Breast epithelium (tissue), 4 donors: ENCODE measurements at places on chromosomes 1 and 21.
A peak's percentile ranks its signal among the peaks of the same experiment; 100 is the strongest.

- no peak for DNase-seq
Observed at GRCh38 chr21:37527103-37527502, 160.5 kb downstream of the DYRK1A start.

GRCh38 chr1:226201029-226201593 is 14.6 kb upstream of the ACBD3 start:
- DNase-seq = no peak

DNA sequence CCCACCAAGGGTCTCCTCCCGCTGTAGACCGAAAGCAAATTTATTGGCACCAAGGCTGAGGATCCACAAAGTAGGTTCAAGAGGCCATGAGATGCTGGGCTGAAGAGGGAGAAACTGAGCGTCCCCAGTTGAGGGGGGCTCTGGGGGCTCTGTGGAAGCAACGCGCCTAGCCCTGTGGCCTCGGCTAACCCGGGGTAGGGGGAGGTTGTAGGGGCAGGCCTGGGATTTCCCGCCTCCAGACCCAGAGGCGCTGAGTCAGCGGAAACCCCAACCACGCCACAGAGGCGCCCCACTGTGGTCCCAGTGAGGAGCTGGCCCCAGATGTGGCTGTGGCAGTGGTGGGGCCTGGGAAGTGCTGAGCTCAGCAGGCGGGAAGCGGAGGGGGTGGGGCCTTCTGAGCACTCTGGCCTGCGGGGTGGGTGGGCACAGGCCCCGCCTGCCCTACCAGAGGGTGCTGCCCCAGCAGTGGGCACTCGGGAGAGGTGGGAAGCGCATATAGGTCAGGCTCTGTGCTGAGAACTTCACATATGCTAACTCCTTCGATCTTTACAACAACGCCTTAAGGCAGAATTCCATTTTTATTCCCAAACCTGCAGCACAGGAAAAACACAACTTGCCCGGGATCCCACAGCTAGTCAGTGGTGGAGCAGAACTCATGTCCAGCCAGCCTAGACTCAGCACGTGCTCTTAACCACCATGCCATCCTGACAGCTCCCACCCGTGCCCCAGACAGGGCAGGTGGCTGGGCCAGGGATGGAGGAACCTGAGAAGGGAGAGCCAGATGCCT is 1.5 kb upstream of the COL16A1 start:
- DNase-seq = peak; percentile 32

DNA sequence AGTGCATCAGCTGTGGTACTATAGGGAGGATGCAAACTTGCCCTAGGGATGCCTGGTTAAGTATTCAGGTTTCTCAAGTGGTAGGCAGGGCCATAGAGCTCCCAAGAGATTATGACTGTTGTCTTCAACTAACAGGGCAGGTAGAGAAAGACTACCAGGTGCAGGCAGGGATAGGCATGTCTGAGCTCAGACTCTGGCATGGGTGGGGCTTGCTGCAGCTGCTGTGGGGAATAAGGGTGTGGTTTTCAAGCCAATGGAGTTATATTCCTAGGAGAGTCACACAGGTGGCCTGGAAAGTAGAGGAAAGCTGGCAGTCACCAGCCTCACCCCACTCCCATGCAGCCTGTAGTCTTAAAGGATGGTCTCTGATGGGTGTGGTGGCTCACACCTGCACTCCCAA is 673.4 kb upstream of the ADGRL4 start:
- DNase-seq = no peak

DNA sequence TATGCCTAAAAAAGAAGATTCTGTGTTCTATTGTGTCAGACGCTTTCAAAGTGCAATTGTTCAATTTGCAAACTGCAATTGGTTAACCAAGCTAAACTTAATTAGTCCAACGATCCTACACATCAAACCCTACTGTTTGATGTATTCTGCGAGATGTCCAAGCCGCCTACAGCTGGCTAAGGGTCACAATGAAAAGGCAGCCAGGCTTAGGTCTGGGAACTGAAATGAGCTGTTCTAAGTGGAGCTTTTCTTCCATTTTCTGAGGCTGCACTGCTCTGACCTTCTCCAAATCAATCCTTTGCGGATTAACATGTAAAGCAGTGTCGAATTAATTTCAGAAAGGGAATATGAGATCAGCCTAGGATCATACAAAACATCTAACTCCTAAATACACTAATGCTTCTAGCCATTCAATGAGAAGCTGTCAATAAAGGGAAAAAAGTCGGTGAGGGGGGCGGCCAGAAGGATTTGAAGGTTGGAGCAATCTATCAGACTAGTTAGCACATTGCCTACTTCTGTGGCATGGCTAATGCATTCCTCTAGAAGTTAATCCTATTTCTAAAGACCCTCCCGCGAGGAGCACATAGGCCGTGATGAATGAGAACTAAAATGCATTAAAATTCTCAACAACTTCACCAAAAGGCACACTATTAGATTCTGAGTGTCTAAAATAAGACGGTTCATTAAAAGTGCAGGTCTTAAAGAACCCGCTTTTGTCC is 119.0 kb downstream of the SIM2 start:
- no peak for DNase-seq
